ENCODE measurements at places on chromosomes 1 and 21.
A peak's percentile ranks its signal among the peaks of the same experiment; 100 is the strongest.

GRCh38 chr1:50371749-50372148 lies 51.5 kb downstream of the DMRTA2 start:
- no peak for DNase-seq

DNA sequence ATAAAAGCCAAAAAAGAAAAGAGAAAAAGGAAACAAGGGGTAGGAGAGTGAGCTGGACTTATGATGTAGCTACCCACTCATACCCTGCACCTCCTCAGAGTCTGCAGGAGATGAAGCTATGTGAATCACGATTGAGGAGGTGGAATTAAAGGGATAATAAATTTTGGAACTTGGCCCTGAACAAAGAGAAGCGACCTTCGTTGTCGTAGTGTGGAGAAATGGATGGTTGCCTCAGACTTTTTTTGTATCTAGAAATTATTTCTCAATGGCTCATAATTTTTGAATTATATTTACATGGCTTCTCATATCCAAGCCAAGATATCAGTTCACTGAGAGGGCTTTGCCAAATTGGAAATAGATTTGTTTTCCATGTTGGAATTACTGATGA lies 37.8 kb upstream of the SIPA1L2 start:
- no peak for DNase-seq

DNA sequence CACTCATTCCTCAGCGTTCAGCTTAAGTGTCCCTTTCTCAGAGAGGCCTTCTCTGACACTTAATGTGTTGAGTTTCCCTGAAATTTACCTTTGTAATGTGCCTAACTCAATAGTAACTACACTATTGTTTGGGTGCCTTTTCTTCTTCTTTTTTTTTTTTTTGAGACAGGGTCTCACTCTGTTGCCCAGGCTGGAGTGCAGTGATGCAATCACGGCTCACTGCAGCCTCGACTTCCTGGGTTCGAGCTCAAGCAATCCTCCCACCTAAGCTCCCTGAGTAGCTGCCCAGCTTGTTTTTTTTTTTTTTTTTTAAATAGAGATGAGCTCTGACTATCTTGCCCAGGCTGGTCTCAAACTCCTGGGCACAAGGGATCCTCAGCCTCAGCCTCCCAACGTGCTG lies 50.1 kb downstream of the ARHGEF11 start:
- DNase-seq = no peak

- no peak for DNase-seq
Observed at GRCh38 chr1:17540255-17541001, 930 bp downstream of the ARHGEF10L start.

DNA sequence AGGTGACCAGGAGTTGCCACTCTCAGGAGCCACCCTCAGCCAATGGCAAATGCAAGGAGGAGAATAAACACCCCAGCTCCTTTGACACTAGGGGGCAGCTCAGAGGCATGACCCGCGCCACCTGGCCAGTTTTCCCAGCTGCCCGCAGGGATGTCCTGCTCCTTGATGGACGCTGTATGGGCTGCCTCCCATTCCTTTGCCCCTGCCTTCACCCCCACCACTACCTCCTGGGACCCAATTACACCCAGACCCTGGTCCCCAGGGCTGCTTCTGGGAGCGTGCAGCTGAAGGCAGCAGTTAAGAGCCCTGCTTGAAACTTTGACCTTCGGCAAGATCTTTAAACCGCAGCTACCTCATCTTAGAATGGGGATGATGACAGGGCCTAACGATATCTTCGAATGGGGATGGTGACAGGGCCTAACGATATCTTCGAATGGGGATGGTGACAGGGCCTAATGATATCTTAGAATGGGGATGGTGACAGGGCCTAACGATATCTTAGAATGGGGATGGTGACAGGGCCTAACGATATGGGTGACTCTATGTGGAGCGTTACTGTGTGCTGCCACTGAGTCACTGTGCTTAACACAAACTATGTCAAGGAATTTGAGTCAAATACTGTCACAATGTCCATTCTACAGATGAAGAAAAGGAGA lies 163.0 kb upstream of the KAZN start:
- no peak for DNase-seq

DNA sequence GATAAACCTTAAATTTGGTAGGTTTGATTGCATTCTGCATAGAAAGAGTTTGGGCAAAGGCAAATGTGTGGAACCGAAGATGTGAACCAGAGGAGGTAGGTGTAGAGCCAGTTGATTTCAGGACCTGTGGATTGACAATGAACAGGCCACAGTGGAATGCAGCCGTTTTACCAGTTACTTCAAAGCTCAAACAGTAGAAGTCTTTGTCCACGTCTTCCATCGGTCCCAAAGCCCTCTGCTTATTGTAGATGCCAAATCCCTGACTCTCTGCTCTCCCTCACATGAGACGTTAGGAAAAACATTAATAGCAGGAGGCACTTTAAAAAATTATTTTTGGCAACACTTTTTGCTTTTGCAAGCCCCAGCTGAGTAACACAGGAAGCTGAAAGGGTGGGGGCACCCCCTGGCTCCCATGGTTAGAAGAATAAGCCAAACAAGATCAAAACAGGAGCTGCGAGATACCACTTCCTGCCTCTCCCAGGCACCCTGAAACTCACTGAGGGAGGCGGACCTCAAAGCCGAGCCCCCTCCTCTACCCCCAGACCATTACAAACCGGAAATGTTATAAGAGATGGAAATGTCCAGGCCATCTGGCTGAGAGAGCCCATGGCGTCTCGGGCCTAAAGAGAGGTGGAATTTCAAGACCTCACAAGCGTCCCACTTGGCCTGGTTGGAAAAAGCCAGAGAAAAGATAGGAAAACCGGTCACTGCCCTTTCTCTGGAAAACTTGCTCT lies 13.5 kb downstream of the TRAF3IP3 start:
- DNase-seq = peak; percentile 91

- no peak for DNase-seq
Observed at GRCh38 chr1:211944733-211945500, 90.4 kb downstream of the INTS7 start.

DNA sequence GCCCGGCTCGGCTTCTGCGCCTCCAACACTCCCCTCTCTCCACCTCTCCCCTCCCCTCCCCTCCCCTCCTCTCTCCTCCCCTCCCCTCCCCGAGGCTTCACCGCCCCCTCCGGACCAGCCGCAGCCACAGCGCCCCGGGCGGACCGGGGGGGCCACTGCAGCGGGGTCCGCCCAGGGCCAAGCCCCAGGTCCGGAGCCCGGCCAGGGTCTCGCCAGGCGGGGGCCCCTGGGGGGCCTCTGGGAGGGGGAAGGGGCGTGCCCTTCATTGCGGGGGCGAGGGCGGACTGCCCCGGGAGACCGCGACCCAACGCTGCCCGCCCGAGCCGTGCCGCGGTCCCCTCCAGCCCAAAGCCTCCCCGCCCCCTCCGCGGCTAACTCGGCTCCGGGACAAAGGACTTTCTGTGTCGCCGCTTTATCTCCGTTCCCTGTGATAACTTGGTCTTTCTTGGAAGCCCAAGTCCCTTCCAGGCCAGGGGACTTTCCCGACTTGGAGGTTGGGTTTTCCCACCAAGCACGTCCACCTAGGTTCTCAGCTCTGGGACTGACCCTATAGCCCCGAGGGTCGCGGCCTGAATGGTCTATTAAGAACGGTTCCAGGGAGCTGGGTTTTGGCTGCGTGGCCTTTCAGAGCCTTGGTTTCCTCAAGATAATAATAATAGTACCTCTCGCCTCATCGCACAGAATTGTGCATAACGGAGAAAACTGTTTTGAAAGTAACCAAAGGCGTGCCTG lies at the start of gene UBQLN4:
UBQLN4 (minus strand) TSS at position 31 of the 732 bp plus-strand sequence. CDS start 97 bp downstream, outside the sequence.
- peak; percentile 89 for DNase-seq

DNA sequence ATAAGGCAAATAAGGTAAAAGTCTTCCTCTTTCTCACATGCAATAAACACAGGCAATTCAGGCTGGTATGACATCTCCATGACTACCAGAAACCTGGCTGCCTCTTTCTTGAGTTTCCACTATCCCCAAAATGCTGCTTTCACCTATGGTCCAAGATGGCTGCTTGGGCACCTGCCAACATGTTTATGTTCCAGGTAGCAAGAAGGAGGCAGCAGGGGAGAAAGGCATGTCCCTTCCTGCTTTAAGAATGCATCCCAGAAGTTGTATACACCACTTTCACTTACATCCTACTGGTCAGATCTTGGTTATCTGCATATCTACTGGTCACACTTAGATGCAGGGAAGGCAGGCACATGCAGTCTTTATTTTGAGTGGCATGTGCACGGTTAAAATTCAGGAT lies 19.4 kb upstream of the ACOT11 start:
- no peak for DNase-seq

- DNase-seq = no peak
Observed at GRCh38 chr1:9723926-9724325, 72.4 kb downstream of the PIK3CD start.

- DNase-seq = no peak
Observed at GRCh38 chr1:48687282-48688045, 89.2 kb downstream of the BEND5 start.

DNA sequence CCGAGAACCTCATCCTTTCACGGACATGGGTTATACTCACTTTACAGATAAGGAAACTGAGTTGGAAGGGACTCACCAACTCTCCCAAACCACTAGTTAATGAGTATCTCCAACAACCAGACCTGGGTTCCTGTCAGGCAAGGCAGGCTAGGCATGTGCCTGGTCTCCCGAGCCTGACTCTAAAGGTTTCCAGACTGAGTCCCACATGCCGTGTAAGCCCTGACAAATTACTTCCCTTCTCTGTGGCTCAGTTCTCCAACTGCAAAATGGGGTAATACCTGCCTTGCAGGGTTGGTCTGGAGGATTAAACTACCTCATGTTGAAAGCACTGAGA lies 34.3 kb downstream of the SSBP3 start:
- no peak for DNase-seq

DNA sequence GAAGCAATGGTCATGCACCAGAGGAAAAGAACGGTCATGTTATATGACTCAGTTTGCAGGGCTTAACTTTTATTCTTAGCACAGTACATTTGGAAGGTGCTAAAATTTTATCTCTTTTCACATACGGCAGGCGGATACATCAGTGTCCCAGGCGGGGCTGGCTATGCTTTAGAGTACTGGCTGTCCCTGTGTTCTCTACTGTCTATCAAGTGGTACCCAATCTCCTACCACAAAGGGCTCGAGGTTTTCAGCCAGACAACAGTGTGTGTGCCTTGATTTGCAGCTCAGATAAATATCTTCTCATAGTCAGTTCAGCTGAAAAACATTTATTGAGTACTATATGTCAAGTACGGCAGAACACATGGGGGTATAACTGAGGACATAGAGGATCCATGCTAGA lies 65.3 kb downstream of the URB2 start:
- DNase-seq = peak; percentile 60

GRCh38 chr1:191690931-191691330 lies 467.3 kb upstream of the RGS18 start:
- DNase-seq = no peak

GRCh38 chr1:115343200-115343737 lies 5.2 kb upstream of the NGF start:
- DNase-seq = peak; percentile 34

- DNase-seq = no peak
Observed at GRCh38 chr1:198610362-198610761, 28.5 kb upstream of the PTPRC start.

DNA sequence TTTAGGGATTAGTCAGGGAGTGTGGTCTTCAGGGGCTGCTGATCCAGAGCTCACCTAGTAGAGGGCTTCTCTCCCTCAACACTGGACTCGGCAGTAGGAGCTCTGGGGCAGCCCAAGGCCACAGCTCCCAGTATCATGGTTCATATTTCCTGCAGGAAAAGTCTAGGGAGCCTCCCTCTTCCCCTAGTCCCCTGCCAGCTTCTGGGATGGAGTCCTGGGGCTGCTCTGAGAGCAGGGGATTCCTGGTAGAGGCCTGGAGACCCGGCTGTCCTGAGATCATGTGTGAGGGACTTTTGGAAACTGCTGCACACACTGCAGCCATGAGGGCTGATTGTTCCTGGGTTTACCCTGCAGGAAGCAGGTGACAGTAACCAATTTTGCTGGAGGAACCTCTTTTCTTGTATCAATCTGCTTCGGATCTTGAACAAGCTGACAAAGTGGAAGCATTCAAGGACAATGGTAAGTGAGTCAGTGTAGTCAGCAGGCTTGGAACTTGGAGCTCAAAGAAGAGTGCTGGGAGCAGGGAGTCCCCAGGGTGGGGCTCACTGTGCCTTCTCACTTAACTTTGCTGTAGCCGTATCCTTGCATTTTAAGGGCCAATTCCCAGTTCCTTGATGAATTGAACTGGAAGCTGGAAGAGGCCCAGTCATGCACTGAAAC lies 16.3 kb downstream of the STRIP1 start:
- DNase-seq = no peak
